Mesenteric fat pad (tissue), 1 donor: ENCODE measurements at places on chromosomes 11 and 22.
A peak's percentile ranks its signal among the peaks of the same experiment; 100 is the strongest.

GRCh38 chr11:84543367-84544159 is 1083.6 kb downstream of the DLG2 start:
- DNase-seq: no peak

DNA sequence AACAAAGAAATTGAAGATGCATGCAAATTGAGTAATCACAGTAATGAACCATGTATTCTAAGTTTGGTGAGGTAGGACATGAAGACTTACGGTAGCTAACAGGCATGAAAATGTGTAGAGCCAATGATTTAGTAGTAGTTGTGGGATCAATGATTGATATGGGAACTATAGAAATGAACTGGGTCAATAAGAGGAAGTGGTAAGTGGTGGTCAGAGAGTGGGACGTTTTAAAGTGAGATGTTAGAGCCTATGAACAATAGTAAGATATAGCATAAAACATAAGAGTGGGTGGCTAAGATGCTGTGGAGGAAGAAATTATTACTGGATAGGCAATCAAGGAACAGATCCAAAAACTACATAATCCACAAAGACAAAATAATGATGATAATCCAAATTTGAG is 45.0 kb downstream of the DLG2 start:
- DNase-seq: no peak

DNA sequence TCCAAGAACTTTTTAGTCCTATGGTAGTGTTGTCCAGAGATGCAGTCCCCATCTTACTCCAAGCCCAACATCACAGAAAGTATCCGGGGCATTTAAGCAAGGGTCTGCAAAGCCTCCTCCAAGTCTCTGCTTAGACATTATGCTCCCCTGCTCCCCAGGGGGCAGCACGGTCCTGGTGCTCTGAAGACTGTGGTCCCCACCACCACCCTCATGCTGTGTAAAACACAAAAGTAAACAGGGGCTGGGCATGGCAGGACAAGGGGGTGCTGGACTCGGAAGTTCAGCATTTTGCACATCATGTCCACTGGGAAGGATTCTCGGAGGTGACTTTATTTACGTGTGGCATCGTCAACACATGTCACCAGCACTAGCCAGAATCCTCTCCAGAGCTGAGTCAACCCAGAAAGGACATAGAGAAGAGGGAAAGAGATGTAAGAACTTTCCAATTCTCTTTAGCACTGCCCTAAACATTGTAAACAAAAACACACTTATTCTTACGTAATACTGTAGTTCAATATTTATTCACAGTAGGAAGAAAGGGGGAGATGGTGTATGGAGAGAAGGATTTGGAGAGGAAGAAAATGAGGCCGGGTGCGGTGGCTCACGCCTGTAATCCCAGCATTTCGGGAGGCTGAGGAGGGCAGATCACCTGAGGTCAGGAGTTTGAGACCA is 37.7 kb downstream of the TCIRG1 start:
- DNase-seq: no peak

- no peak for DNase-seq
Measured at GRCh38 chr11:18491924-18492323, 34.8 kb downstream of the TSG101 start.

DNA sequence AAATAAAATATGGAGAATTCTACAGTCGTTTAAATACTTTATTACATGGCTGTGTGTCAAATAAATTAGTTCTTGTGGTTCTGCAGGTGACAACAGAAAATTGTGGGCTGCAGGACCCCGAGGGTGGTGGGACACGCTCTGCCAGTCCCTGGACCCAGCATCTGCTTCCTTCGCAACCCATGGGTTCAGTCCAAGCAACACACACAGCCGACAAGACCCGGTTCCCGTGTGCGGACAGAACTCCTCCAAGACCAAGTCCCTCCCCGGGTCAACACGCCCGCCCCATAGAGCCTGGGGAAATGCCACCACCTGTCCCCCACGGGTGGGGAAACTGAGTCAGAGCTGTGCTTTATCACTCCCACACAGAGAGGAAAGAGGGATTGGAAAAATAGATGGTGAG is 238.9 kb downstream of the BRD1 start:
- peak; percentile 80 for DNase-seq

- DNase-seq: no peak
Measured at GRCh38 chr22:22050141-22050775, 67.7 kb upstream of the TOP3B start.

DNA sequence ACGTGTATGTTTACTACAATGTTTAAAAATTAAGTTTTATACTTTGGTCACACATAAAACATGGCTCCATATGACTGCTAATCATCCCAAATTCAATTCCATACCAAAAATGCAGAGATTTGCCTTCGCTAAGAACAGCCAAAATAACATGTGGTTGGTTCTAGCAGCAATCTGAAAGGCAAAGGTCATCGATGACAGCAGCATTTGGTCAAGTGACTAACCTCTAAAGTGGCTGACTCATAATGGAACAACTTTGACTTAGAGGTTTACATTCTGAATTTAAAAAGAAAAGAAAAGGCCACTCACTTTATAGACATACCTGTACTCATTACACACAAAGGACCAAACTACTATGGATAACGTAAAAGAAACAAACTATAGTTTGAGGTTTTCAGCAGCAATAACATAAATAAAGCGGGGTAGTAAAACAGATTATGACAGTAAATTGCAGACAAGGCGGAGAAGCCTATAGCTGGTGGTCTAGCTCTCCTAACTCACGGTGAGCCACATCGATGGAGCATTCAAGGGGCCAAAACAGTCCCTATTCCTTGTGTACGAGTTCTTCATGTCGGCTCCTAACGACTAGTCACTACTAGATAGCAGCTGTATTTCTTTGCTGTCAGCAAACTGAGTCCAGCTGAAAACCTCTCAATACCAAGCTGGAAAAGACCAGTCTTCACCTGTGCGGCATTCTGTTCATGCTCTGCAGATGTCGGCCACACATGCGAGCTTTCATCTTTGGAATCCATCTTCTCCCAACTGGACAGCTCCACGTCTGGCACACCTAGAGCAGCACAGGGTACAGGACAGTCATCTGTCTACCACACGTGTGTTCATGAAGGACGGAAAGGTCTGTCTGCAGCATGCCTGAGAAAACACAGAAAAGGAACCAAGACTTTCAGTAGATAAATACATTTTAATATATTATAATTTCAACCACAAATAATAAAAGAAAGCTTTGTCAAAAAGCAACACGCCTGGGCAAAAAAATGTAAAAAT is 42.1 kb downstream of the PRDM10 start:
- no peak for DNase-seq

GRCh38 chr11:61042961-61043540 is 59.2 kb upstream of the CD5 start:
- DNase-seq: no peak

DNA sequence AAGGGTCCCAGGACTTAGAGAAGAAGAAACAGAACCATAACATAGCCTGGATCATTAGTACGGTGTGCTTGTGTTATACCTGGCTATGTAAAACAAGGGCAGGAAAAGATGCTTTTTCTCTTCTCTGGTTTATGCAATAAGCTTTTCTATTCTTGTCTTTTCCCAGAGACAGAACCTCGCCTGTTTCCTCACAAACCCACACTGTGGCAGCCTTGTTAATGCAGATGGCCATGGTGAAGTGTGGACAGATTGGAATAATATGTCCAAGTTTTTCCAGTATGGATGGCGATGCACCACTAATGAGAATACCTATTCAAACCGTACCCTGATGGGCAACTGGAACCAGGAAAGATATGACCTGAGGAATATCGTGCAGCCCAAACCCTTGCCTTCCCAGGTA is 2.9 kb downstream of the CFAP68 start:
- DNase-seq: no peak

GRCh38 chr11:60504219-60504905 is 10.8 kb upstream of the MS4A13 start:
- DNase-seq: no peak
